ENCODE measurements at places on chromosomes 3 and 15.
A peak's percentile ranks its signal among the peaks of the same experiment; 100 is the strongest.

DNA sequence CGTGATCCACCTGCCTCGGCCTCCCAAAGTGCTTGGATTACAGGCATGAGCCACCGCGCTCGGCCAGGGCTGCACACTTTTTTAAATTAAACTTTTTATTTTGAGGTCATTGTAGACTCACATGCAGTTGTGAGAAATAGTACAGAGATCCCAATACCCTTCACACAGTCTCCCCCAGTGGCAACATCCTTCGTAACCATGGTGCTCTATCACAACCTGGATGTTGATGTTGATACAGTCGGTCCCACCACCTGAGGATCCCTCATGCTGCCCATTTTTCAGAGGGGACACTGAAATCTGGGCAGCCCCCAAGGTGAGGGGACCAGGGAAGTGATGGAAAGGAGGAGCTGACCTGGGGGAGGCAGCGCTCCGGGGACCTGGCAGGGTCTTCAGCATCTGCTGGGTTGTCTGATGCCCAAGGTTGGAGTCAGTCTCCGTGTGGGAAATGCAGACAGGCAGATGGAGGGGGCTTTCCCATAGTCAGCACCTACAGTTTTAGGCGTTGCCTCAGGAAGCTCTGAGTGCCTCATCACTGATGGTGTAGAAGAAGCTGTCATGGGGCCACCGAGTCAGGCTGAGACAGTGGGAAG lies 17.1 kb downstream of the FAH start:
- DNase-seq: no peak

DNA sequence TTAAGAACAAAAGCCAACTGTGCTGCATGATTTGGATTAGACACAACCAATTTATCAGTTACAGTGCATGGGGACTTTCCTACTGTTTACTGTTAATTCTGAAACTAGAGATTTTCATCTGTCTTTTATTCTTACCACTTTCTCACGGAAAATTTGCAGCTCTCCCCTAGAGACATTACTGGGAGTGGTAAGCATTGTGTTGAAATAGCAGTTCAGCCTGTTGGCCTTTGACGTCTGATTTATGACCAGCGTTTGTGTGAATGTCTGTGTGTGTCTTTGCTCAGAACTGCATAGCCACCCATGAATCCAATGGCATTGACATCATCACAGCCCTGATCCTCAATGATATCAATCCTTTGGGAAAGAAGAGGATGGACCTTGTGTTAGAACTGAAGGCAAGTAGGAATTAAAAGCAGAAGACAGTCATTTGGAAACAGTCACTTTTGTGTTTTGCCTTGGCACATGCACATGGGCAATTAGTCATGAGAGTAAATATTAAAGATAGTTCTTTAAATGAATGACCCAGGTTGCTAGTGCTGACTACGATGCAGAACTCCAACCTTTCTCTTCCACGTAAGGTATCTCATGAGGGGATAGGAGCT lies 202.2 kb upstream of the BHLHE40 start:
- peak; percentile 60 for DNase-seq

DNA sequence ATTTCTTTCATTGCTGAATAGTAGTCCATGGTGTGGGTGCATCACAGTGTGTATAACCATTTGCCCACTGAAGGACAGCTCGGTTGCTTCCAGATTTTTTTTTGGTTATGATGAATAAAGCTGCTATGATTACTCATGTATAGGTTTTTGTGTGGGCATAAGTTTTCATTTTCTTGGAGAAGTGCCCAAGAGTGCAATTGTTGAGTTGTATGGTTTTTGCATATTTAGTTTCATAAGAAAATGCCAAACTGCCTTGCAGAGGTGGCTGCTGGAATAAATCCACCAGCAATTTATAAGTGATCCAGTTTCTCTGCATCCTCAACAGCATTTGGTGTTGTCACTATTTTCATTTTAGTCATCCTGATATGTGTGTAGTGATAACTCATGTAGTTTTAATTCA lies 8.4 kb upstream of the SPESP1 start:
- no peak for DNase-seq

GRCh38 chr15:31338879-31339557 lies 12.4 kb downstream of the KLF13 start:
- DNase-seq: peak; percentile 38

DNA sequence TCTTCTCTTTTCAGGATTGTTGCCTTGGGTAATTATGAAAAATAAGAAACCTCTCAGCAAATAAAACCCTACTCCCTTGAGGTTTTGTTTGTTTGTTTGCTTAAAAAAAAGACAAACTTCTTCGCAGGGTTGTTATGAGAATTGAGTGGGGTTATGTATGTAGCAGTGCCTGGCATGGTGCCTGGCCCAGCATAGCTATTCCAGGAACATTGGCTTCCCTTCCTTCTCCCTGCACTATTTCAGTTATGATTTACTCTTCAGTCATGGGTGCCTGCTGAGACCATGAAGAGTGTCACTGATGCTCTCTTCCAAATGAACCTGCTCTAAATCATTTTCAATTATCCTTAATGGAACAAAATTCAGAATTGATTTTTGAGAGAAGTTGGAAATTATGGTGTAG lies 283.5 kb upstream of the ROPN1 start:
- DNase-seq: no peak

- peak; percentile 52 for DNase-seq
Observed at GRCh38 chr15:31128919-31129768, 27.6 kb upstream of the TRPM1 start.

DNA sequence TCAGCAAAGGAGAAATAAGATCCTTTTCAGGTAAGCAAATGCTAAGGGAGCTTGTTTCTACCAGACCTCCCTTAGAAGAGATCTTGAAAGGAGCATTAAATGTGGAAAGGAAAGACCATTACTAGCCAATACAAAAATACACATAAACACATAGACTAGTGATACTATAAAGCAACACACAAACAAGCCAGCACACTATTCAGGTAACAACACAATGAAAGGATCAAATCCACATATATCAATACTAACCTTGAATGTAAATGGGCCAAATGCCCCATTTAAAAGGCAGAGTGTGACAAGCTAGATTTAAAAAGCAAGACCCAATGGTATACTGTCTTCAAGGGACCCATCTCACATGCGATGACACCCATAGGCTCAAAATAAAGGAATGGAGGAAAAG lies 317.6 kb downstream of the TBL1XR1 start:
- no peak for DNase-seq

DNA sequence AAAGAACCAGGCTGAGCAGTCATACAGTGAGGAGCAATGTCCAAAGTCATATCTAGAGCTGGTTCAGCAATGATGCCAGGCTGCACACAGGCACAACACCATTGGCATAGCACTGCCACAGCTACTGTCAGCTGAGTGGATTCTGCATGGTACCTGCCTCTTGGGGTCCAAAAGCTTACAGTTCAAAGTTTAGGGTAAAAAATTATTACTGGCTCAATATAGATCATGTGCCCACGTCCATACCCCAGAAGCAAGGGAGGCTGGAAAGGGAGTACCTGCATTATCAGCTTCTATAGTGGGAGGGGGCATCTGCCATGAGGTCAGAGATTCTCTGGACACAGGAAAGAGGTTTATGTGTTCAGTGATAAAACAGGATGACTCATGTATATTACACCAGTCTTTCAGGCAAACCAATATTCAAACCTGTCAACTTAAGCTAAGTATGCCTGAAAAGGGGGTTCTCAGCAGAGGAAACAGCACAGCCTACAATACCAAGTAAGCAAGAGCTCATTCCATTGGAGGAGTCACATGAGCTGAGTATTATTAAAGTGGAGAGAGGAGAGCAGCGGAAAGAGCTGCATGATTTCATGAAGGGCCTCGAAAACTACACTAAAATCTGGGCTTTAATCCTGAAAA lies 99.0 kb downstream of the ANO10 start:
- DNase-seq: no peak

GRCh38 chr3:81749265-81749664 lies 12.2 kb downstream of the GBE1 start:
- DNase-seq: no peak

DNA sequence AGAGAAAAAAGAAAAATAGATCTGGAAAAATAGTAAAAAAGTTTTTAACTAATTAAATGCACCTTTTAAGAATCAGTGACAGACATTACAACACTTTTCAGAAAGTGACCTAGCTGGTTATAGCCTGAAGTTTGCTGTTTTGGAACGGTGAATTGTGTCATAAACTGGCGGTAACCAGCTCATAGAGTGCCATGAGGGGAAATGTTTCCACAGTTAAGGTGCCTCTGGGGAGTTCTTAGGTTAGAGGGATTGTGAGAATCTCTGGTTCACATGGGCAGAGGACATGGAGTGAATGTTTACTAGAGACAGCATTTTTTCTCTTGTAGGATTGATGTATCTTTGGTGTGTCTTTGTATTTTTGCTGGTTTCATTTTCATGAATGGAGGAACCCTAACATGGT lies 2.8 kb downstream of the TBC1D23 start:
- DNase-seq: no peak

DNA sequence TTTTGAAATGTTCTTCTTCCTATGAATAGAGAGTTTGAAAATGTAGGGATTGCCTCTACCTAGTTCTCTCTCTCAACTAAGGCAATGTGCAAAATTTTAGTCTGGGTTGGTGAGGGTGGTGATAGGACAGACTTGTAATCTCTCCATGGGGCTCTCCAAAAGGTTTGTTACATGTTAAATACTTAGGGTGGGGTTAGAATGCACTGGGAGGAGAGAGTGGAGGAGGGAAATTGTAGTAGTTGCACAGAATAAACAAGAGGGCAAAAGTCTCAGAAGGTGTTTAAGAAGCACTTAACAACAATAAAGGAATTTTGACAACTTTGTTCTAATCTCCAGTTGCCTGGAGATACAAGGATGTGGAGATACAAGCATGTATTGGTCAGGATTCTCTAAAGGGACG lies 230.4 kb downstream of the NECTIN3 start:
- DNase-seq: no peak

- DNase-seq: no peak
Observed at GRCh38 chr3:151926956-151927355, 53.5 kb downstream of the SUCNR1 start.

Data from GM19239 (cell line).